ENCODE measurements at places on chromosomes 16 and 17.

DNA sequence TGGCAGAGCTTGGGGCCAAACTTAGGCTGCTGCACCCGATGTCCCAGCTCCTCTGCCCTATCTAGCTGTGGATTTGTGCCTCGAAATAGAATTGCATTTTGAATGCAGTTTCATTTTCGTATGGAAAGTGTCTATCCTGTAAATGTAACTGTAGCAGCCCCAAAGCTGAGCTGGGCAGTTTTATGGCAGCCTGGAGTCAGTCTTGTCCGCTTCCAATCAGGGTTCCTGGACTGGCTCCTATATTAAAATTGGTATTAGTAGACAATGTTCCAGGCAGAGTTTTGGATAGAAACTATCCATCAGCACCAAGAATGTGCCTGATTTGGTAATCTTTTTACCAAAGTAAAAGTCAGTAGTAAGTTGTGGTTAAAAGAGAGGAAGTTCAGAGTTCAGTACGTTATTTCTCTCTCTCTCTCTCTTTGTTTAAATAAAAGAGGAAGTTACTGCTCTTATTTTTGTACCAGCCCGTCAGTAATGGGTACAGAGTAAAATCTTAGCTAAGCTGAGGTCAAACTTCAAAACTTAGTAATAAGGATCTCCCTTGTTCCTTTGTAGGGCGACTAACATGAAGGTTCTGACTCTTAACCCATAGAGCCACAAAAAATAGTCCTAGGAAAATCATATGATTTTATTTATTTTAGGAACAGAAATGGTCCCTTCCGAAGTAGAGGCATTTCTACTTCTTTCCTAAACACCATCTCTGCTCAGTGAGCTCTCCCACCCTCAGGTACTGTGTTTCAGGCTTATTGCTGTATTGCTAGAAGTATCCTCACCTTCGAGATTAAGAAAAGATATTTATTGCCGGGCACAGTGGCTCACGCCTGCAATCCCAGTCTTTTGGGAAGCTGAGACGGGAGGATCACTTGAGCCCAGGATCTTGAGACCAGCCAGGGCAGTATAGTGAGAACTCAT lies 28.0 kb downstream of the PRKCB start:
- peak; percentile 42 for DNase-seq

GRCh38 chr16:20862162-20862960 lies 37.8 kb downstream of the DCUN1D3 start:
- DNase-seq: no peak

GRCh38 chr16:64983963-64984362 lies 137.9 kb downstream of the CDH11 start:
- DNase-seq: no peak

DNA sequence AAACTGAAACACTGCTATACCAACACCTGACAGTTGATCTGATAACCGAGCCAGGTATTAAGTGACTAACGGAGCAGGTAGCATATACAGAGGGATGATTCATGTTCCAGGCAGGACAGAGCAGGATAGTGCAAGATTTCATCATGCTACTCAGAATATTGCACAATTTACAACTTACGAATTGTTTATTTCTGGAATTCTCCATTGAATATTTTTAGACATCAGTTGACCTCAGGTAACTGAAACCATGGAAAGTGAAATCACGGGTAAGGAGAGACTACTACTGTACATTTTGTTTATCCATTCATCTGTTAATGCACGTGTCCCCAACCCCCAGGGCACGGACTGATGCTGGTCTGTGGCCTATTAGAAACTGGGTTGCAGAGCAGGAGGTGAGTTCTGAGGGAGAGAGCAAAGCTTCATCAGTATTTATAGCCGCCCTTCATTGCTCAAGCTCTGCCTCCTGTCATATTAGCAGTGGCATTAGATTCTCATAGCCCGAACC lies 14.5 kb upstream of the PPM1E start:
- no peak for DNase-seq
